ENCODE measurements at places on chromosomes 12 and 14.

- no peak for DNase-seq
Observed at GRCh38 chr12:75818863-75819262, 212.7 kb downstream of the PHLDA1 start.

GRCh38 chr12:93776581-93777018 lies 99.4 kb downstream of the CRADD start:
- DNase-seq, result no peak

DNA sequence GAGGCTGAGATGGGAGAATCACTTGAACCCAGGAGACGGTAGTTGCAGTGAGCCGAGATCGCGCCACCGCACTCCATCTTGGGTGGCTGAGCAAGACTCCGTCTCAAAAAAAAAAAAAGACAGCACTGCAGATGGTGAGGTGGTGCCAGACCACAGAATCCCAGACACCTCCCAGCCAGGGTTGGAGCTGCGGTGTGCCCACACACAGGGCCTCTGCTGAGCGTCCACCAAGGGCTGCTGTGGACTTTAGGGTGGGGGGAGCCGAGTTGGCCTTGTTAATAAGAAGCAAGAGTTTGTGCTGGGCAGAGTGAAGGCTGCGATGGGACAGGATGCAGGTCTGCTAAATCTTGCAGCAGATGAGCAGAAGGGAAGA lies 14.2 kb downstream of the KMT5A start:
- no peak for DNase-seq

DNA sequence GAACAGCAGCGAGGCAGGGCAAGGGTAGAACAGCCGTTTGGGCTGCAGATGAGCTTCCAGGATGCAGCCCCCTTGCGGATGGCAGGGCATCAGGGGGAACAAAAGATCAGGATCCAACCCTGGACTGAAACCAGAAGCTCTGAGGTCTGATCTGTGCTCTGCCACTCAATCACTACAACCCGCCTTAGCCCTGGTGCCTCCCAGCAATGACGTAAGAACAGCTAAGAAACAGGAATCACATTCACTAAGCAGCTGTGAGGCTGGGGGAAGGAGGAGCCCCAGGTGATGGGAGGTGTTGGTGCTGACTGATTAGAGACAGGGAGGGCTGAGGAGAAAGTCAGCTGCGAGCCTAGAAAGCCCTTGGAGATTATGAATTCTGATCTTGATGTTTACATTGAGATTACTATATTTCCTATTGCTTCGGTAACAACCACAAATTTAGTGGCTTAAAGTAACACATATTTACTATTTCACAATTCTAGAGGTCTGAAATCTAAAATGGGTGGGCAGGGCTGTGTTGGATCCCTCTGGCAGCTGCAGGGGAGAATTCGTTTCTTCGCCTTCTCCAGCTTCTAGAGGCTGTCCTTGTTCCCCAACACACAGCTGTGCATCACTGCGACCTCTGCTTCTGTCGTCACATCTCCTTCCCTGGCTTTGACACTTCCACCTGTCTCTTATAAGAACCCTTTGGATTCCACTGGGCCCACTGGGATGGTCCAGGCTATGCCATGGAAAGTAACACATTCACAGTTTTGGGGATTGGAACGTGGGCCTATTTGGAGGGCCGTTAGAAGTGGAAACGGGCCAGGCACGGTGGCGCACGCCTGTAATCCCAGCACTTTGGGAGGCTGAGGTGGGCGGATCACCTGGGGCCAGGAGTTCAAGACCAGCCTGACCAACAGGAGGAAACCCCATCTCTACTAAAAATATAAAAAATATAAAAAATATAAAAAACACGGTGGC lies 6.1 kb upstream of the CD9 start:
- no peak for DNase-seq

- DNase-seq, result no peak
Observed at GRCh38 chr14:89681086-89682018, 264.3 kb upstream of the FOXN3 start.

- no peak for DNase-seq
Observed at GRCh38 chr14:20219033-20219432, 4.5 kb upstream of the OR11H6 start.

GRCh38 chr14:35231207-35231760 lies 60.9 kb upstream of the PSMA6 start:
- no peak for DNase-seq

DNA sequence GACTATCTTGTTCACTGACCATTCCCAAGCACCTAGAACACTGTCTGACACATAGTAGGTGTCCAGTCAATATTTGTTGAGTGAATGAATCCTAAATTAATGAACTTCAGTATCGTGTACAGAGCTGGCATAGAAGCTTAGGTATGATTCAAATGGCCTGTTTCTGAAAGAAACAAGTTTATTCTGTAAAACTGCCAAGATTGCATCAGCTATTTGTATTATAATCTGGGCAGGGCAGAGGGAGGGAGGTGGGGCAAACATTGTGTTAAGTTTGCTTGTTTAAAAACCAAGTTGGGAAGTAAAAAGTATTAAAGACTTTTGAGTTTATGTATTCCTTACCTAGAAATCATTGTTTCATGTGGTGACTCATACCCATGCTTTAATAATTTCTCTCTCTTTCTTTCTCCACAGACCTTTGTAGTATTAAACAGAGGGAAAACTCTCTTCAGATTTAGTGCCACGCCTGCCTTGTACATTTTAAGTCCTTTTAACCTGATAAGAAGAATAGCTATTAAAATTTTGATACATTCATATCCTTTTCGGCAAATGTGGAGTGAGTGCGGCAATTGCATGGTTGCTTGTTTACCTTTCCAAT lies 92.8 kb downstream of the SCN8A start:
- DNase-seq, result no peak

DNA sequence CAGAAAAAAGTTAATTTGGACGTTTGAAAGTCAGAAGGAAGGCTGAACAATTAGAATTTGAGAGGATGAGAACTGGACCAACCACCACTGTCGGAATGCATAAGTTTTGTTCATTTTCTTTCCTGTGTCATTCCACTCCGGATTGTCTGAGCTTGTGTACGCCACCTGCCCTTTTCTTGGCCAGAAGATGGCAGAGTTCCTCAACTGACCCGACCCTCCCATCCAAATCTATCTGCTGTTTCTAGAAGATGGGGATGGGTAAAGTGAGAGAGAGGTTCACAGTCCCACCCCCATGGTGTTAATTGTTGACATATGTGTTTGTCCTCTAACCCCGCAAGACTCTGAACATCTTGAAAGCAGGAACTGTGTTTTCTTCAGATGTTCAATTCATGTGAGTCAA lies 388.0 kb downstream of the VRK1 start:
- DNase-seq, result no peak

DNA sequence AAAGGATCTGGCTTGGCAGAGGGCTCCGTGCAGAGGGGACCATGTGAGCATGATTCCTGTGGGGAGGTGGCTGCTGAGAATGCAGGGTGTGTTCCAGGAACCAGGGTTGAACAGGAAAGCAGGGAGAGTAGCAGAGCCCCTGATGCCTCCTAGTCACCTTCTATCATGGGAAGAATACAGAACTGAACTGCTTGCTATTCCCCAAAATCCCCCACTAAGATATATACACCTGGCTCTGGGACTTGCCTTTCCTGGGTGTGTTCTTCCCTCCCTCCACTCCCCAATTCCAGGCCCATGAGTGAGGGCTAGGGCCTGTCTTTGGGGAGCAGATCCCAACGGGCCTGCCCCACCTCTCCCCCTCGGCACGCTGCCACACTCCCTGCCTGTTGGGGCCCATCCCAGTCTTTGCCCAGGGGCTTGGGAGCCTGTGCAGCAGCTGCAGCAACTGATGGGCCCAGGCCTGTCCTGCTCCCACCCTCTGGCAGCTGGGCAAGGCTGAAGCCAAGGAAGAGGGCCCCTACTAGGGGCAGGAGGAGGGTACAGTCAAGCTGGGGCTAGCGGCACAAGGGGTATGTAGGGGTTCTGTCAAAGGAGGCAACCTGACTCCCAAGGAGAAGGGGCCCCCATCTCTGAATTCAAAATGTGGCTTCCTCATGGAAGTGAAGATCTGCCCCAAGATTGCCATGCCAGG lies 3.2 kb downstream of the AJUBA start:
- DNase-seq, result no peak

DNA sequence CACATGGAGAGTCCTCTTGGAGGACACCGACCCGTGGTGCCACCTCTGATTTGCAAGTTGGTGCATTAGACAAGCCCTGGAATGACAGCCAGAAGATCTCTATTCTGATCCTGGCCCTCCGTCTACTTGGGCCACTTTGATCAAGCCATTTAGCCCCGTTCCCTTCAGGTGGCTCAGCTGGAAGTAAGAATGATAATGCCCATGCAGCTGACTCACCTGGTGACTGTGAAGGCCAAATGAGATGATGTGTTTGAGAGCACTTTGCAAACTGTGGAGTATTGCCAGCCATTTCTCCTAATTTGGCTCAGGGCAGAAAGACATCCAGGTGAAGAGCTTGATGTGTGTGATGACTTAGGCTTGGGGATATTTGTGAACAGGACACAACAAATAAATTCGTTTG lies 165.9 kb downstream of the ETV6 start:
- DNase-seq, result no peak

DNA sequence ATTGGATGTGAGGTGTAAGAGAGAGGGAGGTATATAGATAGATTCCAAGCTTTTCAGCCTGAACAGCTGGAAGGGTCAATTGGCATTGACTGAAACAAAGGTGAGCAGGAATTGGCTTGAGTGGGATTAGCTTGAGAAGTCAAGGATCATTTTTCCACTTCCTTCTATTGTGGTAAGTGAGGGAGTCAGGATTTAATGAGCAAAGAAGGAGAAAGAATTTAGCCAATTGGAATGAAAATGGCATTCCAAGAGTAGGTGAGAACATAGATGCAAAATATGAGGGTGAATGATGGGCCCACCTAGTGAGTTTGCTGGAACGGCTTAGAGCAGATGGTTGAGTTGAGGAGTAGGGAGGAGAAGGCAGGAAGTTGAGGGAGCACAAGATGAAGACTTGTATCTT lies 56.5 kb upstream of the ETV6 start:
- DNase-seq, result no peak

GRCh38 chr14:32329146-32329545 lies at the start of gene AKAP6:
AKAP6 (plus strand) TSS chr14:32329298; CDS start chr14:32433494, 104,196 bp downstream.
- no peak for DNase-seq

DNA sequence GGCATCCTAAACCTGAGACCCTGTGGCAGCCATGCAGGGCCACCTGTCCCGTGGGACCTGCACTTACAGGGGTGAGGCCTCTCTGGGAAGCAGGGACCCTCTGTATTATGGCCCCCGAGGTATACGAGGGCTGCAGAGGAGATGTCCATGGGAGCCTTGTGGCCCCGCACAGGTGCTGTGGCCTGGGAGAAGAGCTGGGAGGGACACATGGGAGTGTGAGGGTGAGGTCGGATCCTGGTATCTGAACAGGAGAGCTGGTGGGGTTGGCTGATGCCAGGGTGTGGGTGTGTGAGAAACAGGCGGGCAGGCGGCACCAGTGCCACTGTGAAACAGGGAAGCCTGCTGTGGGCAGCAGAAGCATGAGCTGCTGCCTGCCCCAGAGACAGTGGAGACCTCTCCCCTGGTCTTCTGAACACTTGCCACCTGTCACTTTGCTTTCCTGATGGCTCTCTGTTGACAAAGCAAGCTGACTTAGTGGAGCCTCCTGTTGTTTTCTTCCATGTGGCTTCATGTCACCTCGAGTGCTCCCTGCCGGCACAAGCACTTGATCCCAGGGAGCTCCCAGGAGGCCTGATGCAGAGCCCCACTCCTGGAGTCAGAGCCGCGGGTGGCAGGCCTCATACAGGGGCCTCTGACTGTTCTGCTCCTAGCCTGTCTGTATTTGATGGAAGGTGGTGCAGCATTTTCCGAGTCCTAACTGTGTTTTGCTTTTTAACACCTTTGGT lies 19.8 kb upstream of the AMN start:
- DNase-seq, result no peak

DNA sequence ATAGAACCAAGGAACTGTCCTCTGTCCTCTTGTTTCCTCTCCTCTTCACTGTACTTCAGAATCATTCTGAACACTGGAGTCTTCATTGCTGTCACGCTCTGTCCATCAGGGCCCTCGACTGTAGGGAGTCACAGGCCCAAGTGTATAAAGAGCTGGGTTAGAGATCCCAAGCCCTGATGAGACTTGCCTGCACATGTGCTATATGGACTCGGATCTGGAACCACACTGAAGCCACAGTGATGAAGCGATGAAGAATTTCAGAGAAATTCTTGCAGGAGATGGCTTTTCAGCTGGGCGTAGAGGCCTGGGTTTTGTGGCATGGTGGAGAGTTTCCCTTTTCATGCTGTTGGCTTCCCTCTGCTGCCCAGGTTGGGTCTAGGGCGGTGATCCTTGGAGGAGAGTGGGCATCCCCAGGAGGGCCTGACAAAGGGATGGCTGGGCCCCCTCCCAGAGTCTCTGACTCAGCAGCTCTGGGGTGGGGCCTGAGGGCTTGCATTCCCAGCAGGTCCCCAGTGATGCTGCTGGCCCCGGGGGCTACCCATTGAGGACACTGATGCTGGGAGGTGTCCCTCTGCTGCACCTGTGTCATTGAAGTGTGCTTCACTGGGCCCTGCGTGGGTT lies 39.6 kb upstream of the YY1 start:
- DNase-seq, result no peak

GRCh38 chr14:63759456-63759855 lies 31.6 kb upstream of the SGPP1 start:
- DNase-seq, result no peak

- no peak for DNase-seq
Observed at GRCh38 chr14:78614593-78614992, 444.4 kb downstream of the NRXN3 start.

- no peak for DNase-seq
Observed at GRCh38 chr14:24605435-24606190, 3.9 kb downstream of the GZMH start.

- no peak for DNase-seq
Observed at GRCh38 chr12:128606538-128606937, 217.2 kb downstream of the SLC15A4 start.

- no peak for DNase-seq
Observed at GRCh38 chr12:15581006-15581405, 208.2 kb downstream of the EPS8 start.

GRCh38 chr12:54603173-54603814 lies 14.8 kb upstream of the PPP1R1A start:
- no peak for DNase-seq

- no peak for DNase-seq
Observed at GRCh38 chr12:29543036-29543435, 45.5 kb upstream of the OVCH1 start.

DNA sequence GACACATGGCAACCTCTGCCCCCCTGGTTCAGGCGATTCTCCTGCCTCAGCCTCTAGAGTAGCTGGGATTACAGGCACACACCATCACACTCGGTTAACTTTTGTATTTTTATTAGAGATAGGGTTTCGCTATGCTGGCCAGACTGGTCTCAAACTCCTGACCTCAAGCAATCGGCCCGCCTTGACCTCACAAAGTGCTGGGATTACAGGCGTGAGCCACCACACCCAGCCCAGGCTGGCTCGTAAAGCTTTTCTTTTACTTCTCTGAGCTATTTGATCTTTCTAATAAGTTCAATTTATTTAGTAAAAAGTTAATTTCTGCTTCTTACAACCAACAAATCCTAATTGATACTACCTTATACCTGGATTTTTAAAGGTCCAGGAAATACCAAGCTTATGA lies 127.4 kb upstream of the KRR1 start:
- no peak for DNase-seq
